ENCODE measurements at places on chromosomes 6 and 20.

DNA sequence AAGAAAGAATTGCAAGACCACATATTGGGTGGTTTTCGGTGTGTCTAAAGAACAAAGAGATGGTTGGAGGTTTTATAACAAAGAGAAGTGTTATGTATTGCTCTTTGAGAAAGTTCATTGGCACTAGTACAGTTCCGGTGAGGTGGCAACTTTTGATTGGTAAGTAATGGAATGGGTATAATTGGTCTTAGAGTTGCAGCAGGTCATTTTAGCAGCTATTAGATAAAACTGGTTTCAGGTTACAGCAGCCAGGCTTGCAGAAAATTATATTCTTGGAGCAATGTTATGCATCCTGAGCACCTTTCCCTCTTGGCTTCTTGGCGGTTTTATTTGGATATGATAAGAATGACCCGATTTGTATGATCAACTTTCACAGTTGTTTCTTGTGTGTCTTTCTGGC lies 12.3 kb upstream of the SSTR4 start:
- no peak for DNase-seq

- DNase-seq, result no peak
Observed at GRCh38 chr6:39280247-39280731, 33.9 kb downstream of the KCNK17 start.

DNA sequence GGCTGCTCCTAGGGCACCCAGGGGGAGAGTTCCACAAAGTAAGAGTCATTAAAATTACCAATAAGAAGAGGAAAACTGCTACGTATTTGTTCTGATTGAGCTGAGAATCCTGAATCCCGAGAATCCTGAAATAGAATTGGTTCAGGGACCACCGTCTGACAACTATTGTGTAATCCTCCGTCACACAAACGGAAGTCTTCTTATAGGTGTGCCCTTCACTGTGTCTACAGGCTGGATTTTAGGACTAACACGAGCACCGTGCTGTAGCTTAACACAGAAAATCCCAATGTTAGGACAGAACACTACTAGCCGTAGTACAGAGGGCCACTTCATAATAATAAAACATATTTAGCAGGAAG lies 50.6 kb upstream of the RNF182 start:
- DNase-seq, result no peak

- DNase-seq, result peak; percentile 58
Observed at GRCh38 chr6:95091823-95092436, 485.4 kb upstream of the MANEA start.

GRCh38 chr6:48775157-48775556 lies 664.2 kb upstream of the PTCHD4 start:
- no peak for DNase-seq

DNA sequence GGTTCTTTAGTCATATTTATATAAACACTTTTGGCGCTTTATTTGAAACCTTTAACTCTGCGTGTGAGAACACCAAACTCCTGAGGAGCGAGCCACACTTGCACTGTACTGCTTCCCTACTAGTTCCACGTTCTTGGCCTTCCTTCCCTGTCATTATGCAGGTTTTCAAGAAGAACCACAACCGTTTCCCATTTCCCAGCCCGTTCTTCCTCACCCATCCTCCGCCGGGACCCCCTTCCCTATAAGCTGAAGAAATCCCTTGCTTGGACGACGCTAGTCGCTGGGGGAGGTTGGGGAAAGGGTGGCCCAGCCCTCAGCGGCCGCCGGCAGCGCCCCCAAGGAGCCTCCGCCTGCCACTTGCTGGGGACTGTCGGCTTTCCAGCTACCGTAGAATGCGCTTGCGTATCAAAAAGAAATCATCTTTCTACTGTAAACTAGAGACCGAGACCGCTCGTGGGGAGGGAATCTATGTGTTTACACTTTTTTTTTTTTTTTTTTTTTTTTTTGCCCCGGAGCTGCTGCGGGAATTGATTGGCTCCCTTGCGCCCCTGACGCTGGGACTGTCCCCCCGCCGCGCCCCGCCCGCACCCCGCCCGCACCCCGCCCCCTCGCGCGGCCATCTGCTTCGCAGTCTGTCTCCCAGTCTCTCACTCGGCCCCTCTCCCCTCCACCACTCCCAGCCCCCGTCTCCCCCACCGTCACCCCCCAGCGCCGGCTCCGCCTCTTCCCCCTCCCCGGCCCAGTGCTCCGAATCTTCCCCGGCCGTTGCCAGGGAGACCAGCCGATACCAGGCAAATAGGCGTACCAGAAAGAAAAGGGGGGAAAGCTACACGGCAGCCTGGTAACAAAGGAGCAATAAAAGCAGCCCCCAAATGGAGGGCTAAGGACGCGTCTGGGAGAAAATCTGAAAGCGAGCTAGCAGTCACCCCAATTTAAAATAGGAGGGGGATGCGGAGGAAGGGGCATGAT lies 2.3 kb upstream of the MARCKS start:
- peak; percentile 98 for DNase-seq

DNA sequence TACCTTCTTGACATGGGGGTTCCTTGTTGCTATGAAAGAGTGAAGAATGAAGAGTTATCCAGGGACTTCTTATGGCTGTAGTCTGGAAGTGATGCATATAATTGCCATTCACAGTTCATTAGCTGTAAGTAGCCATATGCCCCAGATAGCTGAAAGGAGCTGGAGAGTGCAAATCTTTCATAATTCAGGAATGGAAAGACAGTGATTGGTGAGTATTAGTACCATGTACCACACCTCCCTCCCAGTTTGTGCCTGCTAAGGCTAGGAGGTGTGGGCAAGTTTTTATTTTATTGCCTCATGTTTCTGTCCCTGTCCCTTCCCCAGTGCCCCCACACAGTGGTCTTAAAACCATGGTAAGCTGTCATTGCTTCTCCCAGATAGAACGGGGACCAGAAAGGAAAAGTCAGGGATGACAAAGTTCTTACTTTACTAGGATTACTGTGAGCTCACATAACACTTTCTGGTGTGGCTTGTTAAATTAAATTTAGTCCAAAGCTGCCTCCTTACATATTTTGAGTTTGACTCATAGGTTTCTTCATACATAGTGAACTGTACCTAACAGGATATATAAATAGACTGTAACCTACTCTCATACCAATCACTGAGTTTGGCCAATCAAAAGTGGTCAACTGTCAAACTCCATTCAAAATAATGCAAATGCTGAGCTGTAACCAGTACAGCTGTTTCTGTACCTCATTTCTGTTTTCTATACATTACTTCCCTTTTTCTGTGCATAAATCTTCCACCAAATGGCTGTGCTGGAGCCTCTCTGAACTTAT lies 119.4 kb downstream of the RFPL4B start:
- DNase-seq, result no peak

GRCh38 chr20:14685183-14685582 lies 347.8 kb upstream of the FLRT3 start:
- no peak for DNase-seq

DNA sequence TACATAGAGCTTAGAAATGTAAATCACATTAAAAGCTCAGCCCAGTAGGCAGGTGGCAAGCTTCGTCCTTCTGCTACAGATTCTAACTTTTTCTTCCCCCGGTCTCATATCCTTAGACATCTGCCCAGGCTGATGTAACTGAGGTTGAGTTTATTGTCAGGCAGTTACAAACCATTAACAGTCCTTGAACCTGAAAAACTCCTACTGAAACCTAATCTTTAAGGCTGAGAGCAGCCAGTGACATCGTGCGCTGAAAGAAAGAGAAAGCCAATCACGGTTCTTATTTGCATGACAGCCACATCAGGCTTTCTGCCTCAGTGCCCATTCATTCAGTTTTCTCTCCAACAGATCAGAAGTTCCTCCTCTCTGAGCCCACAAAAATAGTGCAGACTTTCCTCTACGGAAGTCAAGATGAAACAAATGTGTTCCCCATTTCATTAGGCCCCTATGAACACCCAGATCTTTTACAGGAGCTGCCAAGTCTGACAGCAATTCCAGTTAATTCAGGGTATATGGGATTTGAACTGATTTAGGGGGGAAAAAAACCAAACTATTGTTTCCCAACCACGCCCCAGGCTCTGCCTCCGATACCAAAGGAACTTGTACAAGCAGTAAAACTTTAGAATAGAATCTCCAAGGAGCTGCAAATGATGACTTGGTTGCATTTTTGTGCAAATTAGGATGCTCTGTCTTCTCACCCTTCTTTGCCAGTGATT lies at the start of gene NHSL1:
Gene NHSL1, minus strand, starts transcription at position 192 of the 716 bp plus-strand sequence. CDS start 204 bp downstream, outside the sequence.
- no peak for DNase-seq

- no peak for DNase-seq
Observed at GRCh38 chr6:102812242-102812641, 1418.7 kb downstream of the GRIK2 start.

DNA sequence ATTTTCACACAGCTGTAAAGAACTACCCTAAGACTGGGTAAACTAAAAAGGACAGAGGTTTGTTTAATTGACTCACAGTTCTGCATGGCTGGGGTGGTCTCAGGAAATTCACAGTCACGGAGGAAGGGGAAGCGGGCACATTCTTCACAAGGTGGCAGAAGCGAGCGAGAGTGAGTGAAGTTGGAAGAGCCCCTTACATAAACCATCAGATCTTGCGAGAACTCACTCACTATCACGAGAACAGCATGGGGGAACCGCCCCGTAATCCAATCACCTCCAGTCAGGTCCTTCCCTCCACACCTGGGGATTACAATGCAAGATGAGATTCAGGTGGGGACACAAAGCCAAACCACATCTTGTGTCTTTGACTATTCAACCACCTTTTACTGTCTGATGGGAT lies 700.5 kb downstream of the TENT5A start:
- DNase-seq, result no peak

GRCh38 chr6:551405-551804 lies 105.5 kb downstream of the HUS1B start:
- DNase-seq, result no peak

- no peak for DNase-seq
Observed at GRCh38 chr6:144969154-144969553, 684.0 kb downstream of the UTRN start.

DNA sequence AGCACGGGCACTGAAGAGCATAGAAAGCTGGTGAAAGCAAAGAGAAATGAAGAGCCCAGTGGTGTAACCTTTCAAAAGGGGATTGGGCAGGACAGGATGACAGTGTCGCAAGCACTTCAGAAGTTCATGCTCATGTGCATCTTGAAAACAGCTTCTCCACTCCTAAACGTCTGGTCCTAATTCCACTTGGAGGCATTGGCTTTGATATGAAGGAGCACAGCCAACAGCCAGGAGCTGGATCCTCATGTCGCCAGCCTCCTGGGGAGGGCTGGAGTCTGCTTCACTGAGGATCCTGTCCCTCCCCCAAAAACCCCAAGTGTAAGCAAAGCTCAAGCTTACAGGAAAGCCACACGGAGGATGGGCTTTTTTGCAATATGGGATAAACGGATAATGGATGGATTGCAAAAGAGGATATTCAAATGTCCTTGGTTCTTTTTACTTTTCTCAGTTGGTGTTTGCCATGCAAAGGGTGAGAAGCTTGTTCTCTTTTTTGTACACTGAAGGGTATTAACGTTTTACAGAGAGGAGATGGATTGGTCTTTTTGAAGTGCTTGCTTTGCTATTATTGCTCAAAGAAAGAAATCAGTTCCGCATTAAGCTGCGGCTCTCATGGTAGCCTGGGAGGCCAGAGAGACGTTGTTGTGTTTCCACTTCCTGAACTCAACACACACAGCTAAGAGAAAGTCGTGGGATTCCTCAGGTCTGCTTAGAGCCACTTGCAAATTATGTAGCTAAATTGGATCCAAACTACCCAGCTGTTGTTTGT lies 92.2 kb downstream of the SIM1 start:
- no peak for DNase-seq

DNA sequence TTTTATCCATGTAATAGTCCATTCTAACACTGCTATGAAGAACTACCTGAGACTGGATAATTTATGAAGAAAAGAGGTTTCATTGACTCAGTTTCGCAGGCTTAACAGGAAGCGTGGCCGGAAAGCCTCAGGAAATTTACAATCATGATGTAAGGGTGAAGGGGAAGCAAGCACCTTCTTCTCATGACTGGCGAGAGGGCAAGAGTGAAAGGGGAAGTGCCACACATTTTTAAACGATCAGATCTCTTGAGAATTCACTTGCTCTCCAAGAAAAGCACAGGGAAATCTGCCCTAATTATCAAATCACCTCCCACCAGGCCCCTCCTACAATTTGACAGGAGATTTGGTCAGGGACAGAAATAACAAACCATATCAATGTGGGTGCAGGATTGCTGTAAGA lies 859.7 kb downstream of the EPHA7 start:
- no peak for DNase-seq

GRCh38 chr20:59276938-59277337 lies 23.5 kb upstream of the EDN3 start:
- no peak for DNase-seq

- no peak for DNase-seq
Observed at GRCh38 chr6:11284996-11285395, 52.5 kb upstream of the NEDD9 start.

GRCh38 chr6:94389218-94389617 lies 969.9 kb upstream of the EPHA7 start:
- DNase-seq, result no peak

DNA sequence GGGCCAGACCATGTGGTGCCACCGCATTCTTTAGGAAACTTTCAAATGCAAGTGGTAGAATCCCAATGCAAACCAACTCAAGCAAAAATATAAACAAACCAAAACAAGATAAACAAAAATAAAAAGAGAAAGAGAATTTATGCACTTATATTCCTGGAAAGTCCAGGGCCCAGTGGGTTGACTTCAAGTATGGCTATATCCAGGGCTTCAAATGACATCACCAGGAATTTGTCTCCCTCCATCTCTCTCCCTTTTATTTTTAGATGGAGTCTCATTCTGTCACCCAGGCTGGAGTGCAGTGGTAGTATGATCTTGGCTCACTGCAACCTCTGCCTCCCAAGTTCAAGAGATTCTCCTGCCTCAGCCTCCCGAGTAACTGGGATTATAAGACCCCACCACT lies 56.1 kb upstream of the PNRC1 start:
- no peak for DNase-seq

GRCh38 chr20:609371-609964 lies 641 bp downstream of the TCF15 start:
- no peak for DNase-seq

DNA sequence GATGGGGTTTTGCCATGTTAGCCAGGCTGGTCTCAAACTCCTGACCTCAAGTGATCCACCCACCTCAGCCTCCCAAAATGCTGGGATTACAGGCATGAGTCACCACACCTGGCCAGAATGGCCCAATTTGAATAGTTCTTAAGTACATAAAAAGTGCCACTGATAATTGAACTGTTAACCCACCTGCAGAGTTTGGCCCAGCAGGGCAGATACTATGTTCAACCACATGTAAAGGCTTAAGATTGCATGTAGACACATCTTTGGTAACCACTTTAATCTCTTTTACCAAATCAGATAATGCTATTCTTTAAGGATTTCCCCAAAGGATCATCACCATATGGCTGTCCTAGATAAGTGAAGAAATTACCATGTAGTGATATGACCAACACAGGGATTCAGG lies 21.3 kb upstream of the SGK1 start:
- no peak for DNase-seq

DNA sequence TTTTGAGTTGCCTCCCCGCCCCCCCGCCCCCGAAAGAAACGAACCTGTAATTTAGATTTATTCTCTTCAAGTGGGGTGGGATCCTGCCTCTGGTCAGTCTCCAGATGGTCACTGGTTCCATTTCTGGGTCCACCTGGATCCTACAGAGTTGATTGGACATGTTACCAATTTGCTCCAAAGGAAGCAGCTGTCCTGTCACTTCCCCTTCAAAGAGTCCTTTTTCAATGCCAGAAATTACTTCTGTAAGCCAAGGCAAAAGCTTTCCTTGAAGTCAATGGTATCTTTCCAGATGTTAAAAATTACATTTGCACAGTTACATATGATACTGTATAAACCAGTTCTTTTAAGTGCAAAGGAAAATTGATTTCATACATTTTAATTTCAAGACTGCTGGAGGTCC lies 12.0 kb upstream of the ANKRD60 start:
- DNase-seq, result no peak
